IPS-NIHi11 (cell line): ENCODE measurements at places on chromosomes 6 and 20.

DNA sequence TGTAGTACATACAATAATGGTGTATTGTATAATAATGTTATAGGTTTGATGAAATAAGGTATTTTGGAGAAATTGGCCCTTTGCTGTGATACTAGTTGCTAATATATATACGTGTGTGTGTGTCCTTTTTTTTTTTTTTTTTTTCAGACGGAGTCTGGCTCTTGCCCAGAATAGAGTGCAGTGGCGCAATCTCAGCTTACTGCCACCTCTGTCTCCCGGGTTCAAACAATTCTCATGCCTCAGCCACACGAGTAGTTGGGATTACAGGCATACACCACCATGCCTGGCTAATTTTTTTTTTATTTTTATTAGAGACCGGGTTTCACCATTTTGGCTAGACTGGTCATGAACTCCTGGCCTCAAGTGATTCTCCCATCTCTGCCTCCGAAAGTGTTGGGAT, 23.3 kb downstream of the SENP6 start:
- no peak for DNase-seq

DNA sequence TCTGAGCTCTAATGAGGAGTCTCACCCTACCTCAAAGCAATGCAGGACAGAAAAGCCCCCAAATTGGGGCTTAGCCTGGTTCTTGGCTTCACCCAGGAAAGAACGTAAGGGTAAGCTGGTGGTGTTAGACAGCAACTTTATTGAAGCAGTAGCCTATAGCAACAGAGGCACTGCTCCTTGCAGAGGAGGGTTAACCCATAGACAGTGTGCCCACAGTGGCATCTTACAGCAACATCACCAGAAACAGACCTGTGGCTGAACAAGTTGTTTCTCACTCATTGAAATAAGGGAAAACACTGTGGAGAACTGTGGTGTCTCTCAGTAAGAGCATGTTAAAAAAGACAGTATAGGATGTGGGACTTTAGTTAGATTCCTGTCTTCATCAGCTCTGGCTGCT, 80.4 kb upstream of the SPTLC3 start:
- DNase-seq, result no peak

DNA sequence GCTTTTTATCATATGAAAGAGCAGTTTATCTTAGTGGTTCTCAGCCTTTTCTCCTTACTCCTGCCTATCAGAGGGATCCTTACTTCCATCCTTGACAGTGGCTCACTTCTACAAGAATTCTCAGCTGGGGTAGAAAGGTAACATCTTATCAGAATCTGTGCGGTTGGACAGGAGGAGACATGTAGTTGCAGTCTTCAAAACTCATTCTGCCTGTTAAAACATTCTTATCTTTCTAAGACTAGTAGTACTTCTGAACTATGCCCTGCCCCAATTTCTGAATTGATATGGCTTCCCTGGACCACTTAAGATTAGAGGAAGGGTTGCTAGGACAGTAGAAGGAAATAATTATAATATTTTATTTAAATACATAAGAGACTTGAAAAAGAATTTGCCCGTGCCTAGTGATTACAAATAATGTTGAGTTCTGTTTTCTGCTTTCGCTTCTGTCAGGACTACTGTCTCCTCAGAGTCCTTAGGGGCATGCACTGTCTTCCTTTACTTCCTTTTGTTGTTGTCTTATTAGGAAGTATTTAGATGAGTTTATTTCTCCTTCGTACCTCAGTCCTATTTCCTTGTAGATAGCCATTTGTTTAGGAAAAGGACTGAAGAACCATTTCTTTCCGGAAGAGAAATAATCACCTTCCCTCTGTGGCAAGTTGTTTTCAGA, 24.9 kb downstream of the BLTP3A start:
- DNase-seq, result no peak

DNA sequence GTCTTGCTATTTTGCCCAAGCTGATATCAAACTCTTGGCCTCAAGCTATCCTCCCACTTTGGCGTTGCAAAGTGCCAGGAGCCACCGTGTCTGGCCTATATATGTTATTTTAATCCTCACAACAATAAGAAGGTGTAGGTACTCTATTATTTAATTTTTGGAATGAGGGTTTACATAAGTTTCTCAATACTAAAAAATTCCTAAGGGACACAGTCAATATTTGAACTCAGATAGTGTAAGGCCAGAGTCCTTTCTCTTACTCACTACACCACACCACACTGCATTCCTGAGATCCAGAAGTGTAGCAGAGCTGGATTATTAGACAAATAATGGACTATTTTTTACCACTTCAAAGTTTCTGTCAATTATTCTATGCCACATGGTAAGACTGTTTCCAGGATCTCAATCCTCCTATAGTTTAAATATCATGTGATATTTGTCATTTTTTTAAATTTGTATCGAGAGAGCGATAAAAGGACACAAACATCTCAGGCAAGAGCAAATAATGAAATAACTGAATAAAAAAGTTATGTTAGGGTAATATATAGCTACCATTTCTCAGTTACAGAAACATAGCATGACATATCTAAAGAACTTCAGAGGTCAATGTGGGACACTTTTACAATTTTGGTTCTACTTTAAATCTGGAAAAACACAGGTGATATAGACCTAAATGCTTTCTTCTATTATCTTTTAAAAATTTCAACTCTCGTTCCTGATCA, 162.2 kb upstream of the THEMIS start:
- DNase-seq, result no peak

DNA sequence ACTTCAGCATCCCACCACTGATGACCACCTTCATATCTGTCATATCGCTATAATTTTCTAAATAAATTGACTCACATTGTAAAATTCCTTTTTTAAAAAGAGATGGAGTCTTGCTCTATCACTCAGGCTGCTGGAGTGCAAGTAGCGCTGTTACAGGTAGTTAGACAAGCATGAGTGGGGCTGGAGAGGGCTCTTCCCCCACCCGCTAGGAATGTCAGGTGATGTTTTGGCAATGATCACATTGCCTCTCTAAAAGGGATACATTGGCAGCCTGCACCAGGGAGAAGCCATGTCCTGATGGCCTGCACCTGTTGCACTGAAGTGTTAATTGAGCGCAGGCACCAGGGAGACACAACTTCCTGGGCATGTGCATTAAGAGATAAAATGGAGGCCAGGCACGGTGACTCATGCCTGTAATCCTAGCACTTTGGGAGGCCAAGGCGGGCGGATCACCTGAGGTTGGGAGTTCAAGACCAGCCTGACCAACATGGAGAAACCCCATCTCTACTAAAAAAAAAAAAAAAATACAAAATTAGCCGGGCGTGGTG, 16.9 kb upstream of the SLC22A16 start:
- DNase-seq, result no peak

GRCh38 chr20:34322267-34323105, 19.3 kb upstream of the AHCY start:
- DNase-seq, result no peak

DNA sequence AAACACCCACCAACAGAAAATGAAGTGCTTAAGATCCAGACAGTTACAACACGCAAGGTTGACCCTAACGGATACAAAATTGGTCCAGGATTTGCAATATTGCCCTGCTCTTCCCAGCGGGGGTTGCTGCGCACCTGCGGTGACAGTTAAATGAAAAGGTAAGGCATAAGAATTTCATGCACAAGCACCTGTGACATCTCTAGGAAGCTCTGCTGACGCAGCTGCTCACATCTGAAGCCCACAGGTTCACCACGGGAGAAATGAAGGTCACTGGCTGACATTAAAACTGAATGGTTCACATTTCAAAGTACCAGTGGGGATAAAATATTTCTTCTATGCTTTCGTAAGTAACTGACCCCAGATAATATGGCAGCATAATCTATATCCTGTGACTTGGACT, 689.3 kb upstream of the AGPAT4 start:
- DNase-seq, result no peak

DNA sequence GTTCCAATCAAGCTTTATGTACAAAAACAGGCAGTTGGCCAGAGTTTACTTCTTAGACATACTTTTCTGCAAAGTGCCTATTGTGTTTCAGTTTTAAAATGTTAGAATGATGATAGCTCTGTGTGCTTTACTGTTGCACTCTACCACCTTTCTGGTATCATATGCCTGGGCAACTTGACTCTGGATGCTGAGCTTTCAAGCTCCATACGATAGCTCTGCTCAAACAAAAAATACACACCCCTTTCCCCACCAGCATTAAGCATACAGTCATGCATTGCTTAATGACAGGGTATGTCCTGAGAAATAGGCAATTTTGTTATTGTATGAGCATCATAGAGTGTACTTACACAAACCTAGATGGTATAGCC, 123.1 kb downstream of the RCAN2 start:
- no peak for DNase-seq

DNA sequence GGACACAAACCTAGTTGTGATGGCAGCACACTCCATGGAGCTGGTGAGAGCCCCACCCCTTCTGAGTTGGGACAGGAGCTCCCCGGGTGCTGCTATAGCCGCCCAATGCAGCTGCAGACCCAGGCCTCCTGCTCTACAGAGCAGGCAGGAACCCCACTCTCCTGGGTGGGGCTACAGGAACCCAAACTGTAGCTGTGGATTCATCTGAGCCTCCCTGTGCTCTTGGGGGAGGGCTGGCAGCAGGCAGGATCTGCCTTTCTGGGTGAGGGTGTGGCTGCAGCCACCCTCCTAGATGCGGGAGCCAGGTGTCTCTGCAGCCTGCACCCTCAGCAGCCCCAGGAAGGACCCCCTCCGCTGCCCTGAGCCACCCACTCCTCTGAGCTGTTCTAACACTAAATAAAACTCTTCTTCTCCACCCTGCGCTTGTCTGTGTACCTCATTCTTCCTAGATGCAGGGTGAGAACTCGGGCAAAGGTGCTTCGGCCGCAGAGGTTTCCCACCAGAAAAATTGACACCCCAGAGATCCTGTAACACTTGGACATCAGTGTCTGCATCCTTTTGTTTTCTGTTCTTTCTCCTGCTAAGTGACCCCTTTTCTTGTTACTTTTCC, 55.2 kb upstream of the KIF13A start:
- no peak for DNase-seq

GRCh38 chr6:29850011-29850553, 22.5 kb downstream of the HLA-G start:
- DNase-seq, result peak; percentile 42

GRCh38 chr6:121755485-121755884, 320.0 kb downstream of the GJA1 start:
- DNase-seq, result no peak

GRCh38 chr20:15627501-15627903, 945.7 kb downstream of the KIF16B start:
- DNase-seq, result peak; percentile 21

DNA sequence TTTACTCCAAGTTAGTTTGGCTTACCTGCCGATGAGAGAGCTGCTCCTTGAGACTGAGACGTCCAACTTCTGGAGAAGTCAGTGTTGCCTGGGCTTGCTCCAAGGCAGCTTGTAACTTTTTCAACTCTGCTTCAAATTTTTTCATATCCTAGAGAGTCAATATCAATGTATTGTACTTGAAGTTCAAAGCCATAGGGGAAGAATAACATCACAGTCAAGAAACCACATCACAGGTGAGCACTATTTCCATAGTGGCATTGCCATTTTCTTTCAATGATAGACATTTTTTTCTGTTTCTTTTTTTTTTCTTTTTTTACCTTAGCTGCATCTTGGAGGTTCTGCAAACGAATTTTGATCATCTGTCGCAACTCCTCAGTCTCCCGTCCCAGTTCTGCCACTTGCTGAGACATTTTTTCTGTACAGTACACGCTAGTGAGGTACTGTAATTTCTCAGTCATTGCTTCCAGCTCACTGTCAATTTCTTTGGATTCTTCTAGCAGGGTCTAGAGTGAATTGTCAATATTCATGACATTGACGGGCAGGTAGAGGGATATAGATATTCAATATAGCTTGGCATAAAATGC, 326.7 kb downstream of the SYNE1 start:
- no peak for DNase-seq

DNA sequence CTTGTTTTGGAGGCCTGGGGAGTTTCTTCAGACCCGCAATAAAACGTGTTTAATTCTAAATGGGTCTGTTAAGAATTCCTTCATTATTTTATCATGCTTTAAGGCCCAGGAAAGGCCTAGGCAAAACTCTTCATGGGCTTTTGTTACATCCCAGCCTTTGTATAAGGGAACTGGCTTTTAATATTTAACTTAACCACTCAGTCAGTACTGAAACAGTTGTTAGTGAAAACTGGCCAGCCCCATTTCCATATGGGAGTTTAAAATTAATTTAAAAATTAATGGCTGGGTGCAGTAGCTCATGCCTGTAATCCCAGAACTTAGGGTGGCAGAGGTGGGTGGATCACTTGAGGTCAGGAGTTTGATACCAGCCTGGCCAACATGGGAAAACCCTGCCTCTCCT, 213.2 kb upstream of the FKBP1C start:
- DNase-seq, result no peak

GRCh38 chr6:102229271-102229670, 835.8 kb downstream of the GRIK2 start:
- DNase-seq, result no peak

GRCh38 chr20:45575931-45576330, 3.2 kb downstream of the WFDC8 start:
- DNase-seq, result no peak

DNA sequence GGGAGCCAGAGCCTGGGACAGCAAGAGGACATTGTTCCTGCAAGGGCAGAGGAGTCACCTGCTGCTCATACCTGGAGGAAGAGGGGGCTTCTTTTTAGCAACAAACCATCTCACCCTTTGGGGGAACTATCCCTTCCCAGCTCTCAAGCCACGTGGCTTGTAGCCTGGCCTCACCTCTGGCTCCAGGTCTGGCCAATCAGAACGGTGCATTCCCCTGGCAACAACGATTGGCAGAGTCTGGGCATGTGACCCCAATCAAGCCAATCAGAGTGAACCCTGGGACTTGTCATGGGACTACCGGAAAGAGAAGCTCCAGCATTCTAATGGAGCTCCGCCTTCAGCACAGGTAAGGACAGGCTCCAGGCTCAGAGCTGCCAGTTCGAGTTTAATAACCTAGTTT, 33.6 kb downstream of the KCNB1 start:
- peak; percentile 47 for DNase-seq

GRCh38 chr6:28615616-28615954, 89.9 kb downstream of the GPX5 start:
- DNase-seq, result no peak

DNA sequence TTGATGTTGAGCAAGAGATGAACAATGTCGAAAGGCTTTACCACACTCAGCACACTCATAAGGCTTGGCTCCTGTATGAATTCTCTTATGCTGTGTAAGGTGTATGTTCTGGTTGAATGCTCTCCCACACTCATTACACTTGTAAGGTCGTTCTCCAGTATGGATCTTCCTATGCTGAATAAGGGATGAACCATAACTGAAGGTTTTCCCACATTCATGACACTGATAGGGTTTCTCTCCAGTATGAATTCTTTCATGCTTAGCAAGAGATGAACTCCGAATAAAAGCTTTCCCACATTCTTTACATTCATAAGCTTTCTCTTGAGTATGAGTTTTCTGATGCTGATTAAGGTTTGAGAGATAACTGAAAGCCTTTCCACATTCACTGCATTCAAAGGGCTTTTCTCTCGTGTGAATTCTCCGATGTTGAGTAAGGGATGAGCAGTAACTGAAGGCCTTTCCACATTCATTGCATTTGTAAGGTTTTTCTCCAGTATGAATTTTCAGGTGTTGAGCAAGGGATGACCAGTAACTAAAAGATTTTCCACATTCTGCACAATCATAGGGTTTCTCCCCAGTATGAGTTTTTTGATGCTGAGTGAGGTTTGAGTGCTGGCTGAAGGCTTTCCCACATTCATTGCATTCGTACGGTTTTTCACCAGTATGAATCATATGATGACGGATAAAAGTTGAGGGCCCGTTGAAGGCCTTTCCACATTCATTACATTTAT, 21.1 kb downstream of the ZNF184 start:
- DNase-seq, result no peak
